ENCODE measurements at places on chromosomes 5 and 9. TPM values are rescaled to one million over a fixed set of nuclear protein-coding genes. Genes with fewer than 3 reads are reported as not detected.

Gene C9
- 0.22 TPM for total RNA-seq

Gene PLEKHG4B
- 1.1 TPM for total RNA-seq

Gene ARHGEF37
- 3.9 TPM for total RNA-seq

Gene SLC6A3
- total RNA-seq, result not detected

Gene STK32A
- total RNA-seq, result 0.66 TPM

Gene ZNF658
- 9.2 TPM for total RNA-seq

Gene PPP1R26
- 10.2 TPM for total RNA-seq

Gene TRPM3
- total RNA-seq, result 0.49 TPM

GRCh38 chr9:87064311-87064710 lies 117.0 kb upstream of the GAS1 start:
- no peak for DNase-seq

DNA sequence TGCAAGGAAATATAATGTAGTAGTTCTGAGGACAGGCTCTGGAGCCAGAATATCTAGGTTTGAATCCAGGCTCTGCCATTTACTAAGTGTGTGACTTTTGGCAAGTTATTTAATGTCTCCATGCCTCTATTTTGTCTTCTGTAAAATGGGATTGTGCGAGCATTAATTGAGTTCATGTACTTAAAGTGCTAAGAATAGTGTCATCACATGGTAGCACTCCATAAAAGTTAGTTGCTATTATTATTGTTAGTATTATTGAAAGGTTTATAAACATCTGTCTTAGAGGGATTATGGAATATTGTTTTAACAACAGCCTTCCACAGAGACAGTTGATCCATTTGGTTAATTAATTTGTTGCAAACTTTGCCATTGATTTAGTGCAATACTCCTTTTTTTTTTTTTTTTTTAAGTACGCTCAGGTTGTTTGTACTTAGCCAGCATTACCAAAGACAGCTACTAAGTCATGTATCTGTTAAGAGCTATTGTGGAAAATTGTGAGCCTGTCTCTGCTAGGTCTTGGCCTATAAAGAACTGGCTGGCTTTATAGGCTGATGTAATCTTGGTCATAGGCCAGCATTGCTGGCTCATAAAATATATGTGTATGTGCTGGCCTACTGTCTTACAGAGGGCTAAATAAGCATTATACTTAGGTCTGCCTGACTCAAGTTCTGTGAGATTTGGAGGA lies 174.7 kb downstream of the WDR70 start:
- peak; percentile 82 for DNase-seq

GRCh38 chr9:93288341-93288740 lies 104.4 kb downstream of the WNK2 start:
- no peak for DNase-seq

DNA sequence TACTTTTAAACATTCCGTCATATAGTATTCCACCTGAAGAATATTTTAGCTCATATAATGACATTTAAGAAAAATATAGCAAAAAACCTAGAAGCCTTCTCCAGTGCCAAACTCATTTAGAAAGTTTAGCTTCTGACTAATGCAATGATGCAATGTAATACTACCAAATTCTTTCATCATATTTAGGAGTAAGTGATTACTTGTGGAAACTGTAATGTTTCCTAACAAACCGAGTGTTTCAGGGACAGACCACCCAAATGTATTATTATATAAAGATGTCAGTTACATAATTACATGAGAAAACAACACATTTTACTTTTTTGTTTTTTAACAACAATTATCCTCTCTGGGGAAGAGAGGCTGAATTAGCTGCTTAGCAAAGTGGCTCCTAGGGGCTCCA lies 316.2 kb downstream of the ARL15 start:
- no peak for DNase-seq

GRCh38 chr9:68934329-68934644 lies 79.6 kb downstream of the PRKACG start:
- DNase-seq, result no peak

- no peak for DNase-seq
These were observed 74.7 kb upstream of the ELL2 start for GRCh38 chr5:96036301-96036700.

DNA sequence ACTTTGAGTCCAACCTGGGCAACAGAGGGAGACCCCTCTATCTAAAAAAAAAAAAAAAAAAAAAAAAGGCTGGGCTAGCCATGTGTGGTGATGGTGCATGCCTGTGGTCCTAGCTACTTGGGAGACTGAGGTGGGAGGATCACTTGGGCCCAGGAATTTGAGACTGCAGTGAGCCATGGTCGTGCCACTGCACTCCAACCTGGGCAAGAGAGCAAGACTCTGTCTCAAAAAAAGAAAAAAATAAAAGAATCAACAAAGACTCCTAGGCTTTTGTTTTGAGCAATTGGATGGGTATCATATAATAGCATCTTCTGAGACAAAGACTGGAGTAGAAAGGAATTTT lies 481.7 kb upstream of the PAPPA start:
- DNase-seq, result no peak

DNA sequence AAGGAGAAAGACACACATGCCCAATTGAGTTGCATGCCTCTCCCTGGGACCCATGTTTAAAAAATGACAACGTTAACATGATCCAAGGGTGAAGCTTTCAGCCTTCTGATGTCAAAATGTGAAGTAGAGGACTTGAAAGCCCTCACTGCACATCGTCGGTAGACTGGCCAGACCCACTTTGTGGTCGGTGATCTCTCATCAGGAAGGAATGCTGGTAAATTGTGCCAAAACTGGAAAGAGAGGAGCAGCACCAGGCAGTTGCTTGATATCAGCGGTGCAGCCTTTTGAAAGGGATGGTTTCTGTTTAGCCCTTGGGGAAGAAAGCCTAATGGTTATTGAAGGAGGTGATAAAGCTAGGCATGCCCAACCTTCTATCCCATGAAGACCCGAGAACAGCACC lies 125.3 kb upstream of the MARCHF11 start:
- no peak for DNase-seq

GRCh38 chr5:157520911-157521703 lies 54.5 kb downstream of the ADAM19 start:
- DNase-seq, result no peak

DNA sequence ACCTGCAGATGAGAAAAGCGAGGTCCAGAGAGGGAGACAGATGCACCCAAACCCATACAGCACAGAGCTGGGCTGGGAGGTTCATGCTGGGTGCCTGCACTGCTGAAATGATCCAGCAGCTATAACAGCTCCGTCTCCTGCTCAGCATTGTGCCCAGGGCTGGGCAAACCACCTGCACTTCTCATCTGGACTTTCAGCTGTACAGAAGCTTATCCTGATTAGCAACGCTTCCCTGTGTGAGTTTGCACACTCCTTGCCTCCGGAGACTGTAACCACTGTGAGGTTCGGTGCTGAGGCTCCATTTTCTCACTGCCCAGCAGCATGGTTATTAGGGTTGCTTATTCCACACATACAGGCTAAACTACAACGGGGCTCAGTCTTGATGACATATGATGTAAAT lies 326.1 kb downstream of the ASTN2 start:
- no peak for DNase-seq

GRCh38 chr5:17080361-17080760 lies 137.1 kb upstream of the BASP1 start:
- no peak for DNase-seq

DNA sequence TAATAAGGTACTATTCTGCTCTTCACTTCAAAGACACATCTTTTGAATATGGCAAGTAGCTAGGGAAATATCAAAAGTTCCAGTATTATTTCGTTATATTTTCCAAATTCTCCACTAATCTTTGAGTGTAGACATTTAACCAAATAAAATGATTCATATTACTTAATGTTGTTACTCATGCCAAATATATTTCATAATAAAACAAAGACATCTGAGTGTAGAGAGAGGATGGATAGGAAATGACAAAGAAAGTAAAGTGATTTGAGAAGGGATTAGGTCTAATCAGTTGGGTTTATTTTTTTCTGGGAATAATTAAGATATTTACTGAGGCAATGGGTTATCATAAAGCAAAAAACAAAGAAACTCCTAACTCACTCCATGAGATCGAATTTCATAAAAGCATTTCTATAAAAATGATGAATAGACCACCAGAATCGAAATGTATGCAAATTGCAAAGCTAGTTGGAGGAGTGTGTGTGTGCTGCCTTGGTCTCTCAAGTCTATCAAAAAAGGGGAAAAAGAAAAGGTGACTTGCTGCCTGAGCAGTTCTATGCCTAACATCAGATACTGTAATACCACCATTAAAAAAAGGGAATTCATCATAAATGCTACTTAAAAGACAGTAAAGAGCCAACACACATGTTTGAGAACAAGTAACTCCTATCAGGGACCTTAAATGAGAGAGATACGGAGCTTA lies 255.5 kb downstream of the PDE4D start:
- DNase-seq, result no peak

DNA sequence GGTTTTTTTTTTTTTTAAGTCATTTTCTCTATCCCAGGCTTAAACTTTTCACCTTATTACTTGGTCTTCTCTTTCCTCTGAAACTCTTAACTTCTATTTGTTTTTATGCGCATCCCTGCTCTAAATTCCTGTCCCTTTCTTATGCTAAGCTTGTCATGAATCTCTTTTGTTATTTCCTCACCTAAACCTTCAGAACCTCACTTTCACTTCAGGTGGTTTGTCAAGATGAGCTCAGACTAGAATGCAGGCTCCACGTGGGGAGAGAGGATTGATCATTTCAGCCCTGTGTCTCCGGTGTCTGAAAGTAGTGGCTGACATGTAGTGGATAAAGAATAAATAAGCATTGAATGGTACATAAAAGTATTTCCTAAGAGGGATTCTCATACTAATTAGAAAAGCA lies 63.6 kb downstream of the ANXA1 start:
- no peak for DNase-seq

DNA sequence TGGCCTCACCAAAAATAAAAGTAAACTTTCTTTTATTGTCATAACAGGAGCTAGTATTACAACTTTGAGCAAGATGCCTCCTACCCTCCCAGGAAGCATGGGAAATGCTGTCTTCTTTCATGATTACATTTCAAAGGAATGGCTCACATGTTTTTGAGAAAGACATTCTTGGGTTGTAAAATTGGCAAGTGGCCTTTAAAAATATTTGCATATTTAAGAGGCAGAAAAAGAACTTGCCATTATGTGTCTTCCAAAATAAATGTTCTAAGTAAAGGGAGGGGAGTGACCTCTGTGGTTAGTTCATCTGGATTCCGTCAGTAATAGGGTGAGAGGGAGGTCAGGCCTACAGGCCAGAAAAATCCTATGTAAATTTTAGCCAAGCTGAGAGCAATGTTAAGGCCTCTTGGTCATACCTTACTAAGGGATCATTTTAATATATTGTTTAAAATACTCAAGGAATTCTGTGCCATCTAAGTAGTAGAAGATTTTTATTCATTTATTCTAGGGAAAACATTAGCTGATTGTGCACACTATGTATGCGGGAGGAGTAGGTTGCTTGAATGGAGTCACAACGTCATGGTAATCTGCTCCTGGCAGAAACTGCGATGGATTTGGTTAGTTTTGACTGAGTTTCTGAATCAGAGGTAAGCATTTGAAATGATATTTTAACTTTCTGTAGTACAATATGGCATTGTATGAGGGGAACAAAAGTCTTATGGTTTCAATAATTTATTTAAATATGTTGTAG lies 1485.7 kb upstream of the CDH9 start:
- peak; percentile 45 for DNase-seq

- no peak for DNase-seq
These were observed 20.7 kb upstream of the GFPT2 start for GRCh38 chr5:180373870-180374269.

DNA sequence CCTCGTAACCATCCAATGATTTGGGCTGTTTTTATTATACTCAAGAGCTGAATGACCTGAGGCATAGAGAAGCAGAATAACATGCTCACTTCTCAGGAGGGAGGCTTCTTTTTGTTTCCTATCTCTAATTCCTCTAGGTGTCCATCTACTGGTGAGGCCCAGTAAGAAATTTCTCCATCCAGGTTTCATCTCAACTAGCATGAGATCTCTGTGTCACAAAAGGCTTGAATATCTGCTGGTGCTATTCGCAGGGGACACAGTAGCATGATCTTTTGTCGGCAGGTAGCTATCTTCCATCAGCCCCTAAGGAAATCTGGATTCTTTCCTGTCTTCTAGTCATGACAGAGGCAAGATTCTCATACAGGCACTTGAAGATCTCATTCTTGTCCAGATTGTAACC lies 8.9 kb downstream of the IFNE start:
- no peak for DNase-seq

- no peak for DNase-seq
These were observed 278.1 kb upstream of the CDH18 start for GRCh38 chr5:20266066-20266465.

DNA sequence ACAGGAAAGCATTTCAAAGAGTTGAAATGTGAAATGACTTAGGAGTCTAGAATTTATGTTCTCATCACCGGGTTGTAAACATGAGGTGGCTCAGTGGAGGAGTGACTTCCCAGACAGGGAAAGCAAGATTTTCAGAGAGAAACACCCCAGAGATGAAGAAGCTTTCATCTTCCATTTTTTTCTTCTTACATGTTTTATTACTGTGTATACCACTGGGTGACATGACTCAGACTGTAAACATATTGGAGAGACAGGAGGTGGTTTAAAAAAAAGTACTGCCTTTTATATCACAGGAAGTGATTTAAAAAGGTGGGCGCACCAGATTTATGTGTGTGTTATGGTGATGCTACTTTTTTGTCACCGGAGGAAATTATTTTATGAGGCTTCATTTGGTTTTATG lies 209.1 kb upstream of the TUT7 start:
- DNase-seq, result no peak

DNA sequence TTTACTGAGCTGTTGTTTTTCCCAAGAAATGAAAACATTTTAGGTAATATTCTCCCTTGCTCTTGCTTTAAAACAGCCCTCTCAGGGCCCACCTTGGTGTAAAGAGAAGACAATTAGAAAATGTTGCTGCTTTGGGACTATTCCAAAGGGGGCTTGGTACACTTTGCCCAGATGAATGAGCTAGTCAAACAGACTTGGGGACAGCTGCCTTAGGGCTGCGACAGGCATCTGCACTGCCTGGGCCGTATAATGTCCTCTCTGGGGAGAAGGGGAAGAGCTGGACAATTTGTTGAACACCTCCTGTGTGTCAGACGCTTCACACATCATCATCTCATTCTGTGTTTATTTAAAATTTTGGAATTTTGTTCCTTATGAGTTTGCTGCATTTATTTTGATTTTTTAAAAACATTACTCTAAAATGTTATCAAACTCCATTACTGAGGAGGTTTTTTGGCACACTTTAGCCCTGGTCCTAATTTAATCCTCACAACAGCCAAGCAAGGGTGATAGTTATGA lies 28.8 kb downstream of the C5orf58 start:
- DNase-seq, result no peak

DNA sequence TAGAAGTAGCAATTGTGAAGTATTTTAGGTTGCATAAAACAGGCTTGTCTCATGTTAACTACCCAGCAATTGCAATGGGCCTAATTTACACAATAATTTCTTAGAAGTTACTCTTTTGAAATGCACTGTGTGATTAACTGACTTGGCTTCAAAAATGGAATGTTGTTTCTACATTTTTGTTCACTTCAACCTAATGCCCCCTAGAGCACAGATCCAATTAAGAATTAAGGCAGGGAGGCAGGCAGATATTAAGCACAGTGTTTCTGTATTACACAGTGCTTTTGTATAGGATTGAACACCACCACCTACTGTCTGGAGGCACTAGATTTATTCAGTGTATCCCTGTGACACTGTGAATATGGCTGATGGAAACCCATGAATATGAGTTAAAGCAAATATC lies 302.1 kb downstream of the FBXL17 start:
- no peak for DNase-seq
